Activated naive CD4-positive, alpha-beta T cell treated with anti-CD3 and anti-CD28 coated beads, Interleukin-2, amount 10 ng/mL, durations not matched to agents 7 days and 5 days (primary cell): ENCODE measurements at places on chromosomes 6 and 20.

DNA sequence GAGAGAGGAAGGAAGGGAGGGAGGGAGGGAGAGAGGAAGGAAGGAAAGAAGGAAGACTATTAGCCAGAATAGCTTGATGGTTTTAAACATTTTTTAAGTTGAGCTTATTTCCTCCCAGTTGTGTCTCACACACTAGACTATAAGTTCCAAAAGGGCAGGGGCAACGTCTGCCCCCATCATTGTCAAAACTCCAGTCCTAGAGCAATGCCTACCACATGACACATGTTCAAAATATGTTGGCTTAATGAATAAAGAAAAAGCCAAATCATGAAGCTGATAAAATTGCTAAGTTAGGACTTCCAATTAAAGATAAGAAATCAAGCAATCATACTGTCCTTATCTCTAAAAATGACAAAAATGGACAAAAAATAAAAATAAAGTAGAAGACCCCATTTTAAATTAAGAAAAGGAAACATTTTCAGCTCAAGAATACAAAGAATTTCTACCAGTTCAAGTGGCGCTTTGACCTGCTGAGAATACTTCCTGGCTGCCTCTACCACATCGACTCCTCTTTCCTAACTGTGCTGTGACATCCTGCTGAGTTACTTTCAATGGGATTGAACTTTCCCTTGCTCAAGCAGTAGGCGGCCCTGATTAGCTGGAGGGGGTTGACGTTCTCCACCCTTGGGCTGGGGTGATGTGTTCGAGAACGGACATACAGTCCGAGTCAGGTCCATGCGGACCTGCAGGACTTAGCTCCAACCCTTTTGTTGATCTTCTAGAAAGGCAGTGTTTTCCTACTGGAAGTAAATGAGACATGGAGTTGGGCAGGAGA, 283.9 kb upstream of the FOXQ1 start:
- DNase-seq = no peak

- DNase-seq = no peak
Measured at GRCh38 chr6:20604159-20604558, 69.9 kb downstream of the CDKAL1 start.

GRCh38 chr6:155195903-155196302, 67.9 kb upstream of the CLDN20 start:
- DNase-seq = no peak

DNA sequence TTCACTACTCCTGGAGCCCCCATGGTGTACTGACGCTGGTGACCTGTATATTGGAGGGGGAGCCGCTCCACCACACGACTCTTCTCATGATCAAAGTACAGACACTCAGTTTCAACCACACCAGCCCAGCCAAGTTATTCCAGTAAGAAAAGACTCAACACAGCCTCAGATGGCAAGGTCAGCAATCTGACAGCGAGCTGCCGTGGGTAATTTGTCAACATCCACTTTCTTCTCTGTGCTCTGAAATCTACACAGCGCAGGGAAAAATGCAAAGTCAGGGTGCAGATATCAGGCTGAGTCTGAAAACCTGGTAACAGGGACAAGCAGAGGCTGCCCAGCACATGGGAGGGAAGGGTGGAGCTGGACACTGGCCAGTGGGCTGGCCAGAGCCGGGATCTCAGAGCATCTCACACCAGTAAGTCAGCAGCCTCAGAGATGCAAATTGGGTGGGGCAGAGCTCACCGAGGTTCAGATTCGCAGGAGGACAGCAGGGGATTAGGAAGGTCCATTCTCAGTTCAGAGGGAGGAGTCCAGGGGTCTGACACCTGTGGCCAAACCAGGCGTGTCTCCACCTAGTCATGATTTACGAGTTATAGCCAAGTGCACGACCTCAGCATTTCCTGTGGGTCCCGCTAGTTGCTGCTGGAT, 44.5 kb upstream of the RPS6KA2 start:
- DNase-seq = no peak

DNA sequence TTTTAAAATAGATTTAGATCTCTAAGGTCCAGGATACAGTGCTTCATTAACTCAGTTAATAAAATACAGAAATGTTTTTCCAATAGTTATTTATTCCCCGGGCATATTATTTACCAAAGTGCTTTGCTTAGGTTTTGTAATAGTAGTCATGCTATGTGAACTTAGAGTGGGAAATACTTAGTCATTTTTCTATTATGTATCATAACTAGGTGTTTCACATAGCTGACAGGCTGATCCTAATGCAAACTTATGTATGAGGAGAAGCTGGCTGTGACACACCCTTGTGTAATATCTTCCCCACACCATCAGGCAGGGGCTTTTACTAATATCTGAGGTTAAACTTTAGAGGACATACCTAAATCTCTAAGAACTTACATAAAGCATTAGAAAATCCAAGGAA, 277.7 kb upstream of the RIMS1 start:
- DNase-seq = no peak

DNA sequence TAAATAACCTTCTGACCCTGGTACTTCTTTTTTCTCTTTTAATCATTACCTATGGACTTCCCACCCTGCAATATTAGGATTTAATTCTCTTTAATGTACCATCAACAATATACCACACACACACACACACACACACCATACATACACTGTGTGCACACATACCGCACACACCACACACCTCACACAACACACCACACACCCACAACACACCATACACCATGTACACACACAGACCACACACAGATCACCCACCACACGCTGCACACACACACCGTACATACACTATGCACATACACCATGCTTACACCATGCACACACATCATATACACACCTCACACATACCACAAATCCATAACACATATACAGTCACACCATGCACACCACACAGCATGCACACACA, 57.4 kb upstream of the MAP3K4 start:
- no peak for DNase-seq

GRCh38 chr6:51028276-51028675, 209.6 kb downstream of the TFAP2B start:
- no peak for DNase-seq

DNA sequence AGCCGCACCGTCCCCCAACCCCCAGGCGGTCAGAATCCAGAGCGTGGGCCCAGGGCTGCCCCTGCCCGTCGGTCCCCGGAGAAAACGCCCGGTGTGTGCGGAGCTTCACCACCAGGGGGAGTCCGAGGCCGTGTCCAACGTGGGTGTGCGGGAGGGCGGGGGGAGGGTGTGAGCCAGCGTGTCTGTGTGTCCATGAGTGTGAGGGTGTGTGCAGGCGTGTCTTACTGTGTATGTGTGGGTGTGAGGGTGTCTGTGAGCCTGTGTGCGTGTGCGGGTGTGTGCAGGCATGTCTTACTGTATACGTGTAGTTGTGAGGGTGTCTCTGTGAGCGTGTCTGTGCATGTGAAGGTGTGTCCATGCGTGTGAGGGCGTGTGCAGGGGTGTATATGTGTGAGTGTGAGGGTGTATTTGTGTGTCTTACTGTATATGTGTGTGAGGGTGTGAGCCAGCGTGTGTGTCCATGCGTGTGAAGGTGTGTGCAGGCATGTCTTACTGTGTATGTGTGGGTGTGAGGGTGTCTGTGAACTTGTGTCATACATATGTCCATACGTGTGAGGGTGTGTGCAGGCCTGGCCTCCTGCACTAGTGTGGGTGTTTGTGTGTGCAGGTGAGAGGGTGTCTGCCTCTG, 24.6 kb upstream of the GATA5 start:
- peak; percentile 85 for DNase-seq

DNA sequence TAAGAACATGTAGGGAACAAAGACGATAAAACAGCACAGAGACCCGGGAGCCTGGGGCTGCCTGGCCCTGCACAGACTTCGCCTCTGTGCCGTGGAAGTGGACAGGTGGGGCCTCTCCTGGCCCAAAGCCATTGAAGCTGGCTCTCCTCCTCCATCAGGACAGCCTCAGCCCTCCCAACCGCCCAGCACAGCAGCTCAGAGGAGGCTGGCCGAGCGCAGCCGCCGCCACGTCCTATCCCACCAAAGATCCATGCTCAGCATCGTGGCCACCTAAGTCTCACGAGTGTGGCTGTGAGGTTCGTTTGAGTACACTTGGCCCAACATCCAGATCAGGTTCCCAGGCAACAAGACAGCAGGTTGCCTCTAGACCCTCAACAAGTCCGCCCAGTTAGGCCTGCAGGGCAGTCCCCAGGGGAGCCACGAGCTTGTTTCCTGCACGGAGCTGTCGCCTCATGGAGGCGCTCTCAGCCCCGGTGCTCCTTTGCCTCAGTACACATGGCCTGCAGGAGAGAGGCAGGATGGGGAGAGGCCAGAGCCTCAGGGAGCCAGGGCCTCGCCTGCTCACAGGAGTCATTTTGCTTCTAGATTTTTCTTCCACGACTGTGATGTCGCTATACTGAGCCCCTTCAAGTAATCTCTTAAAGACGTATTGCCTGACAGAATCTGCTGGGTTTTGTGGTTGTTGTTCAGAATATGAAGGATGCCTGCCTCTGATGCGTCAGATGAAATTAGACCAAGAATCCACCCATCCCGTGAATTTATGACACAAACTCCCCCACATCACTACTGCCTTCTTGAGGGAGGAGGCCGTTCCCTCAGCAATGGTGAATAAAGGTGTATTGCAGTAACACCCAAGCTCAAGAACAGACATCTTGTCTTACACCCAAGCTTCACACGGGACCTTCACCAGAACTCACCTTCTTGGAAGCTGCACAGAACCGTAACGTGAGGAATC, 102.7 kb downstream of the RNASET2 start:
- no peak for DNase-seq

- no peak for DNase-seq
Measured at GRCh38 chr6:19153270-19153980, 683.7 kb upstream of the ID4 start.
